ENCODE measurements at places on chromosomes 2 and 18. TPM values are rescaled to one million over a fixed set of nuclear protein-coding genes. Genes with fewer than 3 reads are reported as not detected.

DNA sequence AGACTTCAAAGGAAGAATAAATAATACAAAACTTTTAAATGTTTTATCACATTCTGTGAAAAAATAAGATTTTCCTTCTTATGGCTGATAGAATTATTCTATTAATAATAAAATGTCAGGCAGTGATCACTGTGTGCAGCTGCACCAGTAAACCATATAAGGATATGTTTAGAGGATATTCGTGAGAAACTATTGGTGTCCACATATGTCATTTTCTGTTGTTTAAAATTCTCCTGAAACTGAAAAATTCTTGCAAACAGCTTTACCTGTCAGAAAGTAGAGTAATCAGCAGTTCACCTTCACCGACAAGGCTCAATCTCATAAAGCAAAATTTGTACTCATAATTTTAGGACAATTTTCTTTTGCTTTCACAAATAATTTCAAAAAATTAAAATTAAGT lies 170.1 kb upstream of the KCNH7 start:
- DNase-seq, result no peak

DNA sequence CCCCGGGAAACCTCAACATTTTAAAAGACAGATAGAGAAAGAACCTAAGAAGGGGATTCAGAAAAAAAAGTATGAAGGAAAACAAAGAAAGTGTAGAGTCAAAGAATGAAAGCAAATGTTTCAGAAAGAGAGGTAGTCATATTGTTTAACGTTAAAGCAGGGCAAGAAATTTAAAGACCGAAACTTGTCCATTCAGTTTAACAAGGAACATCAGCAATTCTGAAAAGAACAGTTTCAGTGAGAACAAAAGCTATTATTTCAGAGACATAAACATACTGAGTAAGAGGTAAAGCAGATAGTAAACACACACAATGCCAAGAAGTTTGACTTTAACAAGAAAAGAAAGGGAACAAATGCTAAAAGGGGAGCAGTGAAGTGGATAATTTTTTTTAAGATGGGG lies 41.1 kb downstream of the MBD2 start:
- DNase-seq, result no peak

DNA sequence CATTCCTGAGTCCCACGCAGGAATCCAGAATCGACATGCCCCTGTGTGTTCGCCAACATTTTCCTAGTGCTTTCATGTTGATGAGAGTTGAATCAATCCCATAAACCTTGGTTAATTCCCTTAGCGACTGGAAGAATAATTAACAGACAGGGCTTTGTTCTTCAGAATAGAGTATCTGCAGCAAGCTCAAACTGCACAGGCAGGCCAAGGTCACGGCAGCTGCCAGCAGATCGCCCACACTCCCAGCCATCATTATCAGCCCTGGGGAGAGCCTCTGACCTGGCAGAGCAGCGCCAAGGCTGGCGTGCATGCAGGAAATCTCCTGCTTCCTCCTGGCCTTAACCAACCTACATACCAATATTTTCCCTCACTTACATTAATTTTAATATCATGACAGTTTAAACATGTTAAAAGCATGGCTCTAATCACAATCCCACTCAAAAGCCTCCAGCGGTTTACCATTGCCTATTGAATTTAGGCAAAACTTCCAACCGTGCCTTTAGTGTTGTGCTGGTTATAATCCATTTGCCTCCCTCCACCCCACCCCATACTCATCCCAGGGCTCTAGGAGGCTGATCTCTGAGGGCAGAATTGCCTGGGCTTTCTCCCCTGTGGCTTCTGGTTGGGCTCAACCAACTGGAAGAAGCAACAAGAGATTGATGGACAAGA lies 46.8 kb upstream of the NCK2 start:
- DNase-seq, result no peak

GRCh38 chr2:225355788-225356187 lies 43.7 kb upstream of the NYAP2 start:
- DNase-seq, result no peak

DNA sequence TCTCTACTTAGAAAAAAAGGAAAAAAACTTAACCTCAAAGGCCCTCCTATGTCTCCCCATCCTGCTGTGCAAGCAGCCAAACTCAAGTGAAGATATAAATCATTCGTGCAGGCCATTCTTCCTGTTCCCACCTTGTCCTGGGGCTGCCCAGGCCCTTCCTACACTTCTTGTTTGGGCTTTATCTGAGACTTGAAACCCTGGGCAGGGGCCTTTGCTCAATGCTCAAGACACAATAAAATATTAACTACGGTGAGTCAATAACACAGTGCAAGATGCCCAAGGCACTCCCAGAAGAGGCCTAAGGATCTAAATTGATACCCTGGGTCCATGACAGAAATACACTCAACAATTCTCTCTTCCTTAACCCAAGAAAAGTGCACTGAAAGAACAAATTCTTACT lies 67.6 kb downstream of the TBC1D8 start:
- DNase-seq, result no peak

The LYPD1 gene
- total RNA-seq, result not detected

The B3GNT7 gene
- 0.34 TPM for total RNA-seq

The CRYGC gene
- not detected for total RNA-seq

The SERPINB11 gene
- total RNA-seq, result not detected

DNA sequence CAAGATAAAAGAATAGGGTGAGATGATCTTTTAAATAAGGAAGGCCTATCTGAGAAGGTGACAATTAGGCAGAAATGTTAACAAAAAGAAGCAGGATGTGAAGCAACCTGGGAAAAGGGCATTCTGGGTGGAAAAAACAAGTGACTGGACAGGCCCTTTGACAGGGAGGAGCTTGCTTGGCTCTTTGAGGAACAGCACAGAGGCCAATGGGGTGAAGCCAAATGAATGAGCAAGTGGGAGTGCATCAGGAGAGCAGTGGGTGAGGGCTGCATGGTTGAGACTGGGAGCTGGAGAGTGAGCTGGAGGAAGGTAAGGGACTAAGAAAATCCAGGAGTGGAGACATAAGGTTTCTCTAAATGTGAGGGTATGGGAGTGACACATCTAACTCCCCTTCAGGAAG lies 126.9 kb downstream of the TDRD15 start:
- DNase-seq, result no peak

GRCh38 chr2:186645999-186646398 lies 47.9 kb upstream of the FAM171B start:
- no peak for DNase-seq

DNA sequence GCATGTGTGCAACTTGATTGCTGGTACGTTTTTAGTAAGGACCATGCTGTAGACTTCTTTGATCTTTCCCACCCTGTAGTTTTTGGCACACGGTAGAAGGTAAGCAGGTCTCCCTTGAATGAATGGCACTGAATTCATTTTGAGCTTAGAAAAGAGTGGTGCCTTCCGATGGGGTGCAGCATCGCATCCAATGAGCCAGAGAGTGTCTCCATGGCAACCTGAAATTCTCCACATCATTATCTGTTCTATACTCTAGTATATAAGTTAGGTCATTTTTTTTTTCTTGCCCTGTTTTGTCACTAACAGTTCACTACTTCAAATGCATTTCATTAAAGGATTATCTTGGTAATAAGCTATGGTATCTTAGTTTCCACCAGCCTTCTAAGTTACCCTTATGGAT lies 81.2 kb upstream of the REV1 start:
- no peak for DNase-seq

The GKN1 gene
- total RNA-seq, result not detected

DNA sequence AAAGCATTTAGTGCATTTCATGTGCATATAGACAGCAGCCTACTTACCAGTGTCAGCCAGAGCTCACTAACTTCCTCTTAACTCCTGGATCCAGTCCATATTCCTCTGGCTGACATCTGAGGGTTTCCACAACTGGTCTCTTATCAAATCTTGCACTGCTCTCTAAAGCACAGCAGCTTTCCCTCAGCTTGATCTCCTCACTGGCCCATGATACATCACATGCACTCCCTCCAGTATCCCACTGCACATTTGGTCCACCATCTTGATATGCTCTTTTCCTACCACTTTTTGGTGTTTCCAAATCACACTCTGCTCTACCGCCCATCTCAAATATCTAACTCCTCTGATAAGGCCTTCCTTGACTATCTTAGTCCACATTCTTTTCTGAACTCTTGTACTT lies 105.0 kb upstream of the ZFP36L2 start:
- DNase-seq, result no peak

The KCNK3 gene
- not detected for total RNA-seq
